ENCODE measurements at places on chromosomes 13 and 19.

DNA sequence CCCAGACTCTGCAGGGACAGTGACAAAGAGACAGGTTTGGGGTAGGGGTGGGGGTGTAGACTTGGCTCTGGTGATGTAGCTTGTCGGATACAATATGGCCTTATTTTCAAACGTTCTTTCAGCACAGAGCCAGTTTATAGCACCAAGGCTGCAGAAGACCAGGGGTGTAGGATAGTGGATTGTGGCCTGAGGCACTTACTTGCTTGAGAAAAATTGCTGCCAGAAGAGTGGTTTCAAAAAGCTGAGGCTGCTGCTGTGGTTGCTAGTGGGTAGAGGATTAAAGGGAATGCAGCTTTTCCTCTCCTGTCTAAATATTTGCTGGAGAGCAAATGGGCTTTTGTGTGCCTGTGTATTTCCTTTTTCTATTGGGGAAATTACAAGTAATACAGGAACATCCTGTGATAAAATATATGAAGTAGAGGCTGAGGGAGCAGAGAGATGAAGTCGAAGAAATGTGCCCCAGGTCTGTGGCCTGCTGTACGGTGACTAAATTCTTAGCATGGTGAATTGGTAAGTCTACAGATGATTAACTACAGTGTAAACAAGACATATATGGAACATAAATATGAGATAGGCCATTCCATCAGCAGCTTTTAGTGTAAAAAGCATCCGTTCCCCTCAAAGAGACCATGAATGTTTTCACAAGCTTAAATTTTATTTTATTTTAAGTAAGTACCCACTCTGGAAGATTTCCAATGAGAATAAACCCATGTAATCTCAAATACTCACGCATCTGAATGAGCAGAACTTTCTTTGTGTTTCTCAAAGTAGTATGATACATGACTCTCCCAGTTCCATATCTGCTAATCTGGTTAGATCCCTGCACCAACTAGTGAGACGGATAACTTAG, 112.9 kb downstream of the LRCH1 start:
- DNase-seq = no peak

DNA sequence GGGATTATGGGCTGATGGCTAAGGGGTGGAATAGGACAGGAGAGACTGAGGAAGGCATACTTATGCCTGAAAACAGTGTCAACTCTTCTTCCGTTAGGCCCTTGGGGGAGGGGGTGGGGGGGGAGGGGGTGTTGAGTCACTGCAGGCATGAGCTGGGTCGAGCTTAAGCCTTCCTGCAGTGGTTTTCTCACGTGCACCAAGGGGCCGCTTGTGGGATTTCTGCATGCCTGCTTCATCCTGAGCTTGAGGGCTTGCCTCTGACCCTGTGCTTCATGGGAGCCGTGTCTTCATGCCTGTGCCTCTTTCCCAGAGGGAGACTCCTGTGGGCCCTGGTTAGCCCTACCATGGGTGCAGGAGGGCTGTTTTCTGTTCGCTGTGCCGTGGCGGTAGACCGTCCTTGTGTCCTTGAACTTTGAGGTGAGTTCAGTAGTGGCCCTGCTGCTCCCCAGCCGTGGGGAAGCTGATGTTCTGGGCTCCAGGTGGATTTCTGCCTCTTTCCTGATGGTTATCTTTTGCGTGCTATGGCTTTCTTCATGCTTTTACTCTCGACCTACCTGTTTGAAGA, 186.1 kb downstream of the PCCA start:
- DNase-seq = no peak

- DNase-seq = peak; percentile 37
Measured at GRCh38 chr19:5814852-5815246, 10.0 kb downstream of the NRTN start.

DNA sequence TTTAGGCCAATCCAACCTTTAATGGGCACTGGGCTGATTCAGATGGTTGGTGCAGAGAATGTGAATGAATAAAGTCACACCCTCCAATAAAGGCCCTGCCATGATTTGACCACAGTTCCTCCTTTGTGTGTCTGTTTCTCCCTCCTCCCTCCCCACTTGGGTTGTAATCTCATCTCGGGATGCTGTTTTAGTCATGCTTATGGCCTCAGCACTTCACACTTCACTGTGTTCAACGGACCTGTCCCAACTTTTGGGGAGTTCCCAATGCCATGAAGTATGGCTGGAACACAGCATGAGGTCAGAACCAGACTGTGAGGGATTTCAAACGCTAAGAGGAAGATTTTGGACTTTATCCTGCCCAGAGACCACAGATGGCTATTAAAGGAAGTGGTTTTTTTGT, 5.6 kb upstream of the RAB8A start:
- no peak for DNase-seq

GRCh38 chr19:40811478-40812341, 12.7 kb downstream of the EGLN2 start:
- DNase-seq = no peak

GRCh38 chr19:28920269-28921066, 292.5 kb downstream of the UQCRFS1 start:
- no peak for DNase-seq

GRCh38 chr13:109395014-109395413, 391.4 kb downstream of the IRS2 start:
- no peak for DNase-seq

DNA sequence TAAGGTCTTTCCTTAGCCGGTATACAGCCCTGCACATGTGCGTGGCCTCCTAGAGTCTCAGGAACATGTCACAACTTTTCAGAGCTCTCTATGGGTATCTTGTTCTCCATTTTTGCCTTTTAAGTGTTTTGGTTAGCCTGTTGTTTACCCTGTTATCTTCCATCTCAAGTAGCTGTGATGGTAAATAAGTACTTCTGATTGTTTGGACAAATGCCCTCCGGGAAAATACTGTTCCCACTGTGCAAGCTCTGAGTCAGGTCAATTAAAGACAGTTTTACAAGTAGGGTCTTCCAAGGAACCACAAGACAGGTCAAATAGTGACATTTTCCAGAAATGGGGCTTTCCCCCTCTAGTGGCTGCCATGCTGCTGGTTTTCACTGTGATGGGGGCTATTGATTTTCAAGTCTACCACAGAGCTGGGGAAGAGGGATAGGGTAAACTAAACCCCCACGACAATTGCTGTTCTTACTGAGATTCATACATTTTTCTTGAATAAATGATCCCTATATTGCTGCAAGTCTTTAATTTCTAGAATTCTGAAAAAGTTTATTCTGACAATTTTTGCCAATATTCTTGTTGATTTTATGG, 109.5 kb downstream of the TM9SF2 start:
- no peak for DNase-seq

DNA sequence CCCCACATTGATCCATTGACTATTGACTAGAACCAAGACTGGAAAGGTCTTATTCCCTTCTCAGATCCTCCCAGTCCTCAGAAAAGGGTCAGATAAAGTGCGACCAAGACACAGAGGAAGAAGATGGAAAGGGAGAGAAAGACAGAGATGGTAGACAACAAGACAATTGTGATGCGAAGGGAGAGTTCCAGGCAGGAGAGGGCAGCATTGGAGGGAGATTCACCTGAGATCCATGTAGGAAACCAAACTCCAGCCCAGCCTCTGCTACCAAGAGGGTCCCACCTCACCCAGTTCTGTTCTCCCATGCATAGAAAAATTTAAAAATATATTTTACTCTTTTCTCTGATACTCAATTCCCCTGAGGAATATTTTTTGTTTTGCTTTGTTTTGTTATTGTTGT, 67.3 kb upstream of the TSHZ3 start:
- DNase-seq = no peak

GRCh38 chr13:25170554-25171111, 1.5 kb downstream of the AMER2 start:
- peak; percentile 58 for DNase-seq

DNA sequence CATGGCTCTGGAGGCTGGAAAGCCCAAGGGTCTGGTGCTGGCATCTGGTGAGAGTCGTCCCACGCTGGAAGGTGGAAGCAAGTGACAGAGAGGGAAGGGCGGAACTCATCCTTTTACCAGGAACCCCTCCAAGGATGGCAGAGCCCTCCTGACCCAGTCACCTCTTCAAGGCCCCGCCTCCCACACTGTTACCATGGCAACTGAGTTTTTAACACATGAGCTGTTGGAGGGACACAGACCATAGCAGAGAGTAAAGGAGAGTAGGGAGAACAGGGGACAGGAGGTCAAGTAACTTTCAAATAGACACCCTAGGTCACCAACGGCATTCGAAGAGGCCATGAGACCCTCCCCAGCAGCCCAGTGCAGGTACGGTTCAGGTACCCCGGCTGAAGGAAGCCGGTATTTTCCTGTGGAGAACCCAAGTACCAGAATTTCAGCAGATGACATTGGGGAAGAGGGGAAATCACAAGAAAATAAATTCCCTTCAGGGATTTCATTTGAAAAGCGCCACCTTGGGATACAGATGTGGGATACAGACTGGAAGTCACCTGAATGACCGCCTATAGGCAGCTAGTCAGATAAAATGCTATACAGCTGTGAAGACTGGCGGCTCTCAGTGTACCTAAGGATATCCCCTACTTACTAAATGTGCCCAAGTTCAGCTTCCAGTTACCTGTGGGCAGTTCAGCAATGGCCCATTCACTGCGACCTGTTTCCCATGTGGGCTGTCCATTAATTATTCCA, 8.0 kb downstream of the IL17D start:
- peak; percentile 23 for DNase-seq

DNA sequence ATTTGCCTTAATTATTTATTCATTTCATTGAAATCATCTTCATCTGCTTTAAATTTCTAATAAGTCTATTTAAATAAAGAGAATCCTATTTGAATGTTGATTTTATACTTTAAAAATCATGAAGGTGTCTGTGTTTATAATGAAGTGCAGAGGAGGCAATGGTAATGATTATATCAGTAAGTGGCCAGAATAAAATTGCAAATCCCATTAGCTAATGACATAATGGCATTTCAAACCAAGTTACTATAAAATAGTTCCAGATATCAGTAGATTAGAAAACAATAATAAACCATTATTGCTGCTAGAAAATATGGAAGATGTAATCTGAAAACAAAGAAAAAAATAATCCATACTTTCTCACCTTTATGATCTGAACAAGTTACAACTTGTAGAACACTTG, 647.8 kb upstream of the KLHL1 start:
- DNase-seq = no peak

GRCh38 chr19:44891016-44891882, at the start of gene TOMM40:
Gene TOMM40 (plus strand): TSS chr19:44891254. CDS start chr19:44891416, 162 bp downstream.
- DNase-seq = peak; percentile 100

DNA sequence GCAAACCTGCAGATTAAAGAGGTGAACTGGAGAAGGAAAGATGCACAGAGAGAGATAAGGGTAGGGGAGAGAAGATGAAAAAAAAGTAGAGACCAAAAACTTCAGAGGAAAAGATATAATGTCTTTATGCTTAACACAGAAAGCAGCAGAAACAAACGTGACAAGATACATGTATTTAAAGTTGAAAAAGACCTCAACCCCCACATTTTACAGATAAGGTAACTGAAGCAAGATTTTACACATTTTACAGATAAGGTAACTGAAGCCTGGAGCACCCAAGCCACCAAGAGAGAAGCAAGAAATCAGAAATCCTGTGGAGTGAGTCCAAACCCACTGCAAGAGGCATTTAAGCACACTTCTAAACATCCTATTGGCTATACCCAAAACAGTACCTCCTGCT, 185.3 kb downstream of the TBC1D4 start:
- no peak for DNase-seq

GRCh38 chr19:48454150-48454730, 1.1 kb upstream of the KCNJ14 start:
- no peak for DNase-seq

GRCh38 chr13:101267656-101268055, 148.7 kb downstream of the NALCN start:
- DNase-seq = no peak

- no peak for DNase-seq
Measured at GRCh38 chr13:43424412-43424811, 362.4 kb downstream of the ENOX1 start.

GRCh38 chr13:78319101-78319627, 284.2 kb downstream of the POU4F1 start:
- DNase-seq = no peak

GRCh38 chr13:79626924-79627323, 146.0 kb downstream of the NDFIP2 start:
- no peak for DNase-seq

All from NCI-H524 (cell line).